Stimulated activated CD8-positive, alpha-beta memory T cell treated with anti-CD3 and anti-CD28 coated beads, Interleukin-2, amount 100 ng/mL, for 1 hour (primary cell): ENCODE measurements at places on chromosomes 3 and 15.
A peak's percentile ranks its signal among the peaks of the same experiment; 100 is the strongest.

- no peak for DNase-seq
Measured at GRCh38 chr3:28250999-28251398, 9.6 kb downstream of the CMC1 start.

GRCh38 chr3:36075491-36075890 is 304.8 kb upstream of the STAC start:
- no peak for DNase-seq

- no peak for DNase-seq
Measured at GRCh38 chr3:136329593-136329992, 79.5 kb downstream of the PCCB start.

DNA sequence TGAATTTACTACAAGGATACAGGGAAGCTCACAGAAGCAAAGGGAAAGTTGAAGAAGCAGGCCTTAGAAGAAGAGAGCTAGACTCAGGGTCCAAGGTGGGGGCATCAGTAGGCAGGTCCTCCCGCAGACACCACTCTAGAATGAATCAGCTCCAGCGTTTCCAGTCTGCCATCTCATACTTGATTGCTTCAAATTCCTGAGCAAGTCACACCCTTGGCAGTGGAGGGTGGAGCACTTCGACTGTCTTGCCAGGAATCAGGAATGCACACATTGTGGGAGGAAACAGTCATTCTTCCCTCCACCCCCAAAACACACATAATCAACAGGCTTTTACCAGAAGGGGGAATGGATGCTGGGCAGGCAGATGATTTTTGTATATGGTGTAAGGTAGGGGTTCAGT is 78.5 kb downstream of the CHCHD6 start:
- no peak for DNase-seq

DNA sequence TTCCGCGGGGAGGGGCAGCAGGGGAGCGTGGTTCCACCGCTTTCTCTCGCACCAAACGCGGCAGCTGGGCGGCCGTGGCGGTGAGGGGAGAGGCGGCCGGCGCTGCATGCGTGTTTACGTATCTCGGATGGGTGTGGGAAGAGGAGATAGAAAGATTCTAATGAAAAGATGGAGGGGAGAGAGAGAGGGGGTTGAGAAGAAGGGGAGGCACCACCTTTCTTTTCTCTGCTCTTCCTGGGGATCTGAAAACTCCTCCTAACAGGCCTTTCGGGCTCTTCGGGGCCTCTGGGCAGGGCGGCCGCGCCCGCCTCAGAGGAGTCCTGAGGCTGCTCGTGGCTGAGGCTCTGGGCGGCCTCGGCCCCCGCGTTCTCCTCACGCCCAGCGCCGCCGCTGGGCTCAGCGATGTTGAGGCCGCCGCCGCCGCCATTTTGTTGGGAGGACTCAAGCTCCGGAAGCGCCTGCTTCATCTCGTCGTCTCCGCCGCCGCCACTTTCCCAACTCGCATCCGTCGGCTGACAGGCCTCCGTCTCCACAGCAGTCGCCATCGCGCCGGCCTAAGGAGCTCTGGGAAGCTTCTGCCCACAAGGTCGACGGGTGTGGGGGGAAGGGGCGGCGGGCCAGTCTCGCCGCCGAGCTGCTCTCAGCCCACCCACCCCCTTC is 473 bp downstream of the TASOR start:
- peak; percentile 59 for DNase-seq

DNA sequence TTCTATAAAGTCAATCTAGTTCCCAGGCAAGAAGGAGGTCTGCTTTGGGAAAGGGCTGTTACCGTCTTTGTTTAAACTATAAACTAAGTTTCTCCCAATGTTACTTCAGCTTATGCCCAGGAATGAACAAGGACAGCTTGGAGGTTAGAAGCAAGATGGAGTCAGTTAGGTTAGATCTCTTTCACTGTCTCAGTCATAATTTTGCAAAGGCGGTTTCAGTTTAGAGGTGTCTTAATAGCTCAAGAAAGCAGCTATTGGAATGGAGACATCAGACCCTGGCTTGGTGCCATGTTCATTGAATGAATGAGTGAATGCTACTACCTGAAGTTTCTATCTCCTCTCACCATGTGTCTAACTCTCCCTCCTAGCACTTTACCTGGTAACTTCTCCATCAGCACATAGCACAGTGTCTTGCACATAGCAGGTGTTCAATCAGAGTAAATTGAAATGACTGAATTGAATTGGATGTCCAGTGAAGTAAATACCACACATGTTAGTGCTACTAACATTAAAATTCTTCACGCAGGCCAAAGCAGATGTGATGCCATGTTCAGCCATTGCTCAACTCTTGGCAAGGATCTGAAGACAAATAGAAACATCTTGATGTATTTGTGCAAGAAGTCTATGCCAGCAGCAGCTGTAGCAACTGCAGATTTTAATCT is 28.2 kb downstream of the CLEC3B start:
- DNase-seq: no peak

- DNase-seq: no peak
Measured at GRCh38 chr3:111796566-111796965, 62.5 kb upstream of the PHLDB2 start.

GRCh38 chr3:183927059-183927458 is 42.4 kb upstream of the PARL start:
- DNase-seq: no peak

DNA sequence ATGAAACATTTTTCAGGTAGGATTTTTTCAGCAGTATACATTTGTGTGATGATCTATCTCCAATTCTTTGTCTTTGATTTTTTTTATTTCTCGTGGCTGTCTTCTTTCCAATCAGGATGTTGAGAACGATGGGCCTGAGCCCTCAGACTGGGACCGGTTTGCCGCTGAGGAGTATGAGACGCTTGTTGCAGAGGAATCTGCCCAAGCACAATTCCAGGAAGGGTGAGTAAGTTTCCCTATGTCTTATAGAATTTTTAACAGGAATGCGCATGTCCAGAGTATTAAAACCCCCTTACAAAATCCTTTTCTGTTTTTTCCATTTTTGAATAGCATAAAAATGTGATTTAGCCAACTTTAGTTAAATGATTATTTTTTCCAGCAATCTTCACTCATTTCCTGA is 90.0 kb downstream of the MSL2 start:
- DNase-seq: no peak

- no peak for DNase-seq
Measured at GRCh38 chr3:1971780-1972179, 126.9 kb upstream of the CNTN4 start.

- DNase-seq: no peak
Measured at GRCh38 chr3:6512172-6512800, 348.6 kb upstream of the GRM7 start.

GRCh38 chr3:52892625-52893311 is 4.6 kb downstream of the STIMATE start:
- no peak for DNase-seq

DNA sequence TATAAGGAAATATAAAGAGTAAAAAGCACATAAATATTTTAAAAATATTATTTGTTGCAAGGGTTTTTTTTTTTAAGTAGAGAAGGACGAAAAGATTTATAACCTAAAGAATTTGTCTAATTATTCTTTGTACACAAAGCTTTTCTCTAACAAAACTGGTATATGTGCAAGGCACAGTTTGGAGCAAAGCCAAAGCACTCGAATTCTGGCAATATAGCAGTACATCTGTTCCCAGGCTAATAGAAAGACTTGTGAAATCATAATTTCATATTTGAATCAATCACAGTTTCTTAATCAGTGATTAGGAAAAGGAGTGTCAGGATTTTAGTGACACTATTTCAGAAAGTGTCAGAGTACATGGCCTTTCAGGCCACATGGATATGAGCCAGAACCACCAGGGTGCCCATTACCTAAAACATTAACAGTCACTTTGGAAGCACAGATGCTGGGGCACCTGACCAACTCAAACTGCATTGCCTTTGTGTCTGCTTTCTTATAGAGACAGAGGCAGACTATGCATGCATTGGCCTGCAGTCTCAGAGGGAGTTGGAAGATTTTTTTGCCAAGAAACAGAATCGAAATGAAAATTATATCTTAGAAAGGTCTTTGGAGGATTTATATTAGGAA is 651.8 kb upstream of the SGO1 start:
- no peak for DNase-seq

DNA sequence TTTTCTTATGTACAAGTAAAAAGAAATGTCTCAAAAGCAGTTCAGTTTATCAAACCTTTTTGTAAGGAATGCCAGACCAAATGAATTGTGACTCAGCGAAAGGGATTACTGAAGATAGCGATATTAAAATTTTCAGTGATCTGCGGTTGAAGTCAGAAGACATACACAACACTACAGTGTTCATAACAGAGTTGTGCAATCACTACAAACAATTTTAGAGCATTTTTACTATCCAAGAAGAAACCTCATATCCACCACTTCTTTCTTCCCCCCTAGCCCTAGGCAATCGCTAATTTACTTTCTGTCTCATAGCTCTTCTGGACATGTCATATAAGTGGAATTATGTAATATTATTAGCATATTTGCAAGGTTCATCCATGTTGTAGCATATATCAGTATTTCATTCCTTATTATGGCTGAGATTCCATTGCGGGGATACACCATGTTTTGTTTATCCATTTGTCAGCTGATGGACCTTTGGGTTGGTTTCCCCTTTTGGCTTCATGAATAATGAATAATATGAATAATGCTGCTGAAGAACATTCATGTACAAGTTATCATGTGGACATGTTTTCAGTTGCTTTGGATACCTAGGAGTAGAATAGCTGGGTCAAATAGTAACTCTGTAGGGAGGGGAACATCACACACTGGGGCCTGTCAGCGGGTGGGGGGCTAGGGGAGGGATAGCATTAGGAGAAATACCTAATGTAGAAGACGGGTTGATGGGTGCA is 23.6 kb upstream of the ALPK3 start:
- no peak for DNase-seq

DNA sequence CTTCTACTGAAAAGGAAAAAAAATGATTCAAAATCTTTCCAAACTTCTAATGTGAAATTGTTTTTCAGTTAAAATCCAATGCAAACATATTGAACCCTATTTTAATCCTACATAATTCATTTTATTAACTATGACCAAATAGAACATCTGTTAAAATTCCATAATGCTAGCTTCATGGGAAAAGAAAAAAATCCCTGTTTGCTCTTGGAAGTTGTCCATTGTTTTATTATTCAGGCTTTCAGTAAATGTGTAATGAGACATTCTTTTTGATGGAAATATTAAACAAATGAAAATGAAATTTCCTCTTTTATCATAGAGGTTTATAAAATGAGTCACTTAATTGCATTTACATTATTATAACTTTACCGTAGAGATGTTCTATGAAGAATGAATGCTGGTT is 49.5 kb downstream of the SLC25A26 start:
- no peak for DNase-seq

DNA sequence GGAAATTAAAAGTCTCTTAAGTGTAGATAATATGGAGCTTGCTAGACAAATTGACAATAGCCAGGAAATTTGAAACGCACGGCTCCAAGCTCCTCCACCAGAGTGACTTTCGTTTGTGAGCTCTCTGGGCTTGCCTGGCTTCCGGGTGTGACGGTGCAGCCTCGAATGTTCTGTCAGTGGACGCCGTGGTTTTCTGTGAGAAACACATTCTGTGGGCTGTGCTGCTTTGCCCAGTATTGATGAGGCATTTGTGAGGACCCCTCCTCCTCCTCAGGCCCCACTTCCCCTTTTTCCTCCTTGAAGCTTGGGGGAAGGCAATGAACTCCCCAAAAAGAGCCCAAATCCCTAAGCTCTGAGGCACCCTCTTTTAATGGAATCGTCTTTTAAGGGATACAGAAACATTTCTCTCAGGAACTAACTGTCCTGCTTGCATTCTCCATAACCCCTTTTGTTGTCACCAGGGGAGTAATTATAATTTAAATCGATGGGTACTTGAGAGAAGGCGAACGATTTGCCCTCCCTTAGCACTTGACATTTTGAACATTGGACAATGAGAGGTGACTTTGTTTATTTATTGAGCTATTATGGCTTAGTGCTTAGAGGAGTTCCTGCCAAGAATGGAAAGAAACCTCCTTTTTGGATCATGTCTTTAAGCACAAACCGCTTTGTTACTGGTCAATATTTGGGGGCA is 40.8 kb downstream of the POLR2M start:
- no peak for DNase-seq

DNA sequence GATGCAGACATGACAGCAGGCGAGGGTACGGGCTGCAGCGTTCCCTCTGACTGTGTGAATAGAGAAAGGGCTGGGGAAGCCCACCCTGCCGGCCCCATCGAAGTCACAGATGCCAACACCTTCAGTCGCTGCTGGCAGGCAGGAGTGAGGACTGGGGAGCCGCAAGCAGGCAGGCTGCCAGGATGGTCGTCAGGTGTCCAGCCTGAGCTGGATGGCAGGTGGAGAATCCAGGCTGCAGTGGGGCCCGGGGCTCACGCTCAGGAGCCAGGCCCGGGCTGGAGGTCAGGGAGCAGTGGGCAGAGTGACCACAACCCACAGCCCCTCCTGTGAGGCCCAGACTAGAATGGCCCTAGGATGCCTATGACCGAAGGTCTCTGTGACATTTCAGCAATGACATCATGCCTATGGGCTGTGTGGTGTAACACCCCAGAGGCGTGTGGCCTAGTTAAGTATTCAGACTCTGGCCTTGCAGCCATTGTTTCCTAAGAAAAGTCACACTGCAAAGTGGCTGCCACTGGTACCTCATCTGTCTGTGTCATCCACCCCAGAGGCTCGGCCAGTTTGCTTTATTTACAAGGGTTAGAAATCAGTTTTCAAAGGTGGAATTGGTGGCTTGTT is 15.7 kb downstream of the PRR23E start:
- no peak for DNase-seq

GRCh38 chr3:131735116-131735515 is 232.3 kb upstream of the MRPL3 start:
- DNase-seq: no peak

DNA sequence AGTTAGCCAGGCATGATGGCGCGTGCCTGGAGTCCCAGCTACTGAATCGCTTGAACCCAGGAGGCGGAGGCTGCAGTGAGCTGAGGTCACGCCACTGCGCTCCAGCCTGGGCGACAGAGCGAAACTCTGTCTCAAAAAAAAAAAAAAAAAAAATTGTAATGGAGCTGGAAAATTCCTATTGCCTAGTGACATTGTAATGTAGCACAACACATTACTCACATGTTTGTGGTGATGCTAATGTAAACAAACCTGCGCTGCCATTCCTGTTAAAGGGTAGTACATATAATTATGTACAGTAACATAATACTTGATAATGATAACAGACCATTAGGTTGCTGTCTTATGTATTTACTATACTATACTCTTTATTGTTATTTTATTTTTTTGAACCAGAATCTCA is 39.1 kb downstream of the KNL1 start:
- DNase-seq: no peak

DNA sequence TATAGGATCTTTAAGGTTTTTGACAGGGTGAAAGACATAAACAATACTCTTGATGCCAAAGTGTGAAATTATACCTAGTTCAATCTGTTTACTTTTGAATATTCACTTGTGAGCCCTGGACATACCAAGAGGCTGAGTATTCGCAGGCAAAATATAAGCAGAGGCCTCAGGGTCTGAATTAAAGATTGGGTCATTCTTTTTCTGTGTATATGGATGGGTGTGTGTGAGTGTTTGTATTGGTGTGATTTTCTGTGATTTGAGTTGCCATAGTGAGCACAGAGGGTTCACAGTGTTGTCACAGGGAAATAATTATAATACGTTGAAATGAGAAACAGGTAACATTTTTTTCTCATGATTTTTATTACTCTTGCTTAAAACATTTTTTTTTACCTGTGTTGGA is 770.7 kb upstream of the ALCAM start:
- DNase-seq: no peak
